ENCODE measurements at places on chromosomes 1 and 21. TPM values are rescaled to one million over a fixed set of nuclear protein-coding genes. Genes with fewer than 3 reads are reported as not detected.

Gene OR2M7
- total RNA-seq = not detected

DNA sequence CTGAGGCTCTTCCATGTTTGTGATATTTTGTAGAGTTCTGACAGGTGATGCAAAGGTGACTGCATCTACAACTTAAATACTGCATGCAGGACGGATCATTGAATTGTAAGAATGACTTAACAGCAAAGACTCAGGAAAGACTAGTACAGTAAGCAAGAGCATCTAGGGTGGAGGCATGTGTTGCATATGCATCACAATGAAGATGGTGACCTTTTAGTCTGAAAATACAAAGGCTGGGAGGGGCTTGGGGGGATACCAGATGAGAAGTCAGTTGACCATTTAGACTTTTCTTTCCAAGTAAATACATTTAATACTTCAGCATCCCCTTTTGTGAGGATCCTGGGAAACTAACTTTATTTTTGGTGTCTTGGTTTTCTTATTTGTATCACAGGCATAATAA, 145.5 kb downstream of the NUF2 start:
- DNase-seq = no peak

- peak; percentile 47 for DNase-seq
These were observed 6.3 kb upstream of the TENT5C start for GRCh38 chr1:117599286-117600221.

Gene NUCKS1
- 97.1 TPM for total RNA-seq

DNA sequence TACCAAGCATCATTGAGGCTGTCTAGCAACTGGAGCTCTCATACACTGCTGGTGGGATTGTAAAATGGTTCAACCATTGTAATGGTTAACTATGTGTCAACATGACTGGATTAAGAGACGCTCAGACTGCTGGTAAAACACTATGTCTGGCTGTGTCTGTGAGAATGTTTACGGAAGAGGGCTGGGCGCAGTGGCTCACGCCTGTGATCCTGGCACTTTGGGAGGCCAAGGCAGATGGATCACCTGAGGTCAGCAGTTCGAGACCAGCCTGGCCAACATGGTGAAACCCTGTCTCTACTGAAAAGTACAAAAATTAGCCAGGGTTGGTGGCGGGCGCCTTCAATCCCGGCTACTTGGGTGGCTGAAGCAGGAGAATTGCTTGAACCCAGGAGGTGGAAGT, 4.8 kb upstream of the FCRLA start:
- DNase-seq = no peak

DNA sequence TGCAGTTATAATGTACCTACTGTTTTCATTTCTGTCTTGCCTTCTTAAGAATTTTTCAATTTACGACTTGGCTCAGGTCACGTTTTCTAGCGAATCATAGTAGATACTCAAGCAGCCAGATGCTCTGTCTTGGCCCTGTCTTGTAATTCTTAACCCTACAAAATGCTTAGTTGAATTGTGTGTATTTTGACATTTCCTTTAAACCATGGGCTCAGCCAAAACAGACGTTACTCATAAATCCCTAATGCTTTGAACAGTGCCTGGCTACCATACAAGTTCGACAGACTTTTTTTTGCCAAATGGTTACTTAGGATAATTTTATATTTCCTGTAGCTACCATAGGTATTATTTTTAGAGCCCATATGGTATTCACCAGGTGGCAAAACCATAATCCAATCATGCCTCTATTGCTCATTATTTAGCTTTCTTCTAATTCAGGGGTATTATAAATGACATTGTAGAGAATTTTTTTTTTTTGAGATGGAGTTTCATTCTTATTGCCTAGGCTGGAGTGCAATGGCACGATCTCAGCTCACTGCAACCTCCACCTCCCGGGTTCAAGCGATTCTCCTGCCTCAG, 54.3 kb downstream of the KCNK1 start:
- DNase-seq = no peak

GRCh38 chr1:188599313-188599712, 1770.6 kb downstream of the PLA2G4A start:
- no peak for DNase-seq

DNA sequence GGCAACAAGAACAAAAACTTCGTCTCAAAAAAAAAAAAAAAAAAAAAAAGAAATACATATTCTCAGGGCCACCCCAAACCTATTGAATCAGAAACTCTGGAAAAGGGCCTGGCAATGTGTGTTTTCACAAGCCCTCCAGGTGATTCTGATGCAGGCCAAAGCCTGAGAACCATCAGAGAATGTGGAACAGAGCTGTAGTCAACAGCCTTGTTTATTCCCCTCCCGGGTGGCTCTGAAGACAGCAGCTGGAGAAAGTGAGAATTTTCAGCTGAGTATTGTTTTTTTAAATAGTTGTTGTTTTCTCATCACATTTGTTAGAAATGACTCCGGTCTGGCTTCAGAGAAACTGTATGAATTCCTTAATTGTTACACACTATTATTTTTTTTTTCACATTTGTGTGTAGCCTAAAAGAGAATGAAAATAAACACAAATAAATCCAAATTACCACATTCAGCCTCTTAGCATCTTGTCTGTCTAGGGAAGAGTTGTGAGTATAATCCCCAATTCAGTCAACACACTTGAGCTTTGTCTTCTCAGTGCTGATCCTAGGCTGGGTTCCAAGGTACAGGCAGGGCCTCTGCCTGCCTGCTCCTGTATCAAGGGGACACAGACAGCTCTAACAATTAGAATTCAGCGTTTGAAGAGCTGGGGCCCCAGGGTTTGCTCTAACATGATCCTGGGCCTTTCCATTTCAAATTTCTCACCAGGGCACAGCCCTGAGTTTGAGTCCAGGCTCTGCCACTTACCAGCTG, 6.6 kb upstream of the AZIN2 start:
- DNase-seq = no peak

GRCh38 chr1:225882694-225883615, 775 bp upstream of the TMEM63A start:
- DNase-seq = peak; percentile 62

GRCh38 chr1:92843046-92843423, 11.2 kb downstream of the RPL5 start:
- DNase-seq = no peak

DNA sequence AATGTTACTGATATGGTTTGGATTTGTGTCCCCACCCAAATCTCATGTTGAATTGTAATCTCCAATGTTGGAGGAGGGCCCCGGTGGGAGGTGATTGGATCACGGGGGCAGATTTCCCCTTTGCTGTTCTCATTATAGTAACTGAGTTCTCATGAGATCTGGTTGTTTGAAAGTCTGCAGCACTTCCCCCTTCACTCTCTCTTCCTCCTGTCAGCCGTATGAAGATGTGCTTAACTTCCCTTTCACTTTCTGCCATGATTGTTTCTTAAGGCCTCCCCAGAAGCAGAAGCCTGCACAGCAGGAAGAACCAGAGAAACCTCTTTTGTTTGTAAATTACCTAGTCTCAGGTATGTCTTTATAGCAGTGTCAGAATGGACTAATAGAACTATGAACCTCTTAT, 28.4 kb downstream of the TRIM33 start:
- DNase-seq = no peak

Gene DNAJC28
- 0.91 TPM for total RNA-seq

Gene CRP
- not detected for total RNA-seq

Gene DDAH1
- total RNA-seq = not detected

GRCh38 chr1:65759516-65759915, 33.2 kb upstream of the PDE4B start:
- no peak for DNase-seq

GRCh38 chr1:178528228-178528952, 15.5 kb downstream of the TEX35 start:
- no peak for DNase-seq

Gene RPS8
- 3,052 TPM for total RNA-seq

GRCh38 chr1:12098786-12099185, 35.7 kb downstream of the TNFRSF8 start:
- no peak for DNase-seq

DNA sequence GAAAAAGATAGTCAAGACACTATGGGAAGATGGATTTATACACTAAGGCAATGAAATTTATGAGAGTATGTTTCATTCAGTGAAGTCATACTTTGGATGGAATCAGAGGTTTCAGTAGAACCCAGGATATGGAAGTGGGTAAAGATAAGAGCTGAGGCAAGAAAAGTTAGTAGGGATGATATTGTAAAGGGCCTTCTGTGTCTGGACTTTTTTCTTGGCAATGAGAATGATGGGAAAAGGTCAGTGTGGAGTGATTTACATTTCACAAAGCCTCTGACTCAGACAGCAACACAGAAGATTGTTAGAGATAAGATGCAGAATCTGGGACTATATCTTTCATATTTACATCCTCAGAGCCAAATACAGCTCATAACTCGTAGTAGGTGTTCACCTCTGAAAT, 32.1 kb downstream of the SH3BGR start:
- DNase-seq = no peak

Gene BRDT
- not detected for total RNA-seq

DNA sequence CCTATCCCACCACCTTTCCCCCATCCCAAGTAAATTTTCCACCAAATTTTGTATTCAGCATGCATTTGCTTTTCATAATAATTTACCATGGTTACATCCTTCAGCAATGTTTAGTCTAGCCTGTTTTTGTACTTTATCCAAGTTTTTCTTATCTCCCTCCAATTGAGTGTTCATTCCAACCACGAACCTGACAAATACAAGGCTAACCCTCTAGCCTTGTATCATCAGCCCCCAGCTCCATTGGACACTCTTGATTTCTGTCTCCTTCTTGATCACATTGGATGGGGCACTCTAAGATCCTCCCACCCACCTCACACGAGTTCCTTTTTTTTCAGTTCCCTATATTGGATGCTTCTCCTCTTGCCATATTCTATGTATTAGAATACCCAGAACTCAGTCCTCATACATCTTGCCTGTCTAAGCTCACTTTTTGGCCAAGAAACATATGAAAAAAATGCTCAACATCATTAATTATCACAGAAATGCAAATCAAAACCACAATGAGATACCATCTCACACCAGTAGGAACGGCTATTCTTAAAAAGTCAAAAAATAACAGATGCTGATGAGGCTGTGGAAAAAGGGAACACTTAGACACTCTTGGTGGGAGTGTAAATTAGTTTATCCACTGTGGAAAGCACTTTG, 40.5 kb upstream of the SLC35F3 start:
- no peak for DNase-seq

Gene AGPAT3
- 109 TPM for total RNA-seq

Gene CD164L2
- not detected for total RNA-seq

DNA sequence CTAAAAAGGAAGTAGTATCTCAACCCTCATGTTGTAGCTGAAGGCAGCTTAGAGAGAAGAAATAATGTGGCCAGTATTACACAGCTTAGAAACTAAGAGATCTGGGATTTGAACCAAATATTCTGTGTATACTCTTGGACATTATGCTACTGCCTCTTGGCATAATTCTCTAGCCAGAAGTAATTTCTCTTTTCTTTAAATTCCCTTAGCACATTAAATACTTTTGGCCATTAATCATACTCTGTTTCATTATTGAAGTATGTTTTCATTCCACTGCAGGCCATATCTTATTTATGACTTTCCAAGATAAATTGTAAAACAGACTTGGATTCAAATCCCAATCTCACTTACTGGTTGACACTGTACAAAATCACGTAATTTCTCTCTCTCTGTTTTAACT, 181.3 kb upstream of the SPAG17 start:
- DNase-seq = no peak

GRCh38 chr1:14522926-14523241, 75.6 kb upstream of the KAZN start:
- DNase-seq = no peak

Gene RPE65
- not detected for total RNA-seq

Gene VAV3
- 1.8 TPM for total RNA-seq

GRCh38 chr1:74485622-74486021, 26.8 kb downstream of the LRRC53 start:
- no peak for DNase-seq

DNA sequence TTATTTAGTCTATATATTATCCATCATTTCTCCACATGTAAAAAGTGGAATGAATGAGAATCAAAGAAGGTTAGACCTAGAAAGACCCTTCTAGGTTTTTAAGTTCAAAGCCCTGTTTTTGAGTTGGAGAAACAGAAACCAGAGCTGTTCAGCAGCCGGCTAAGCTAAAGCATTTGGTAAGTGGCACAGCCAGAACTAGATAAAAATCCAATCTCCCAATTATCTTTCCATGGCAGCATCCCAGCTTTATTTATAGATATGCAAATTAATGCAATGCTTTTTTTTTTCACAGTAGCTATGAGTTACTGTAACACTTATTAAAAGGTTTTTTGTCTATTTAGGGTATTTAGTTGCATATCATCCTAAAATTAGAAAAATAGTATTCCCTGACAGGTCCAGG, 85.1 kb downstream of the NIBAN1 start:
- DNase-seq = no peak

DNA sequence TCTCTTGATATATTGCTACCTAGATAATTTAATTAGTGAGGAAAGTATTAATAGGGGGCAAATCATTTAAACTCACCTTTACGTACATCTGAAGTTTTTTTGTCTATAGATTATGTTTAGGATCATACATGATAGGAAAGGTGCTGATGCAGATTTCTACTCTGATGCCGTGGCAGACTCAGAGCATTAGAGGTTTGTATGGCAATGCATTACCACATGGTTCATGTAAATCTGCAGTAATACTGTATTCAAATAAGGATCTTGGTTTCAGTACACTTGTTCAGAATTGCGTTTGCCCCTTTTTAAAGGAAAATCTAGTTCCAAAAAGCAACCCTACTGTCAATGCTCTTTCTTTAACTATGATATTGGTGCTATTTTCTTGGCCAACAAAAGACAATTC, 288.3 kb downstream of the PTPRC start:
- no peak for DNase-seq

- DNase-seq = no peak
These were observed 25.6 kb upstream of the COL18A1 start for GRCh38 chr21:45379171-45379900.

- DNase-seq = no peak
These were observed 42.8 kb upstream of the RASAL2 start for GRCh38 chr1:178051071-178051470.

GRCh38 chr1:232675260-232675659, 45.3 kb upstream of the SIPA1L2 start:
- DNase-seq = no peak

Gene C1orf94
- not detected for total RNA-seq

Gene CYYR1
- total RNA-seq = not detected

Gene GBP6
- 0.11 TPM for total RNA-seq

DNA sequence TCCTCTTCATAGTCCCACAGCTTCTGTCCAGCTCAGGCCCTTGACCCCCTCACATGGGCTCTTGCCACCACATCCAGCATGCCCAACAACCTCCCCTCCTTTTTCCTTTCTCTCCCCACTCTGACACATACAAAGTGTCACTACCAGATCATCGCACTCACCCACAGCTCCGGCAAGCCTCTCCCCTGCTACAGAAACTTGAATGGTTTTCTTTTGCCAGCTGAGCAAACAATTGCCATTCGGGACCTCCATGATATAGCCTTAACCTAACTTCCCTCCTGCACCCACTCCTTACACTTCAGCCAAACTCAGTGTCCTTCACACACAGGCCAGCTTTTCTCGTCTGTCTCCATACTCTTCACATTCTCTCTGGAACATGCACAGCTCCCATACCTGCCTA, 43.3 kb downstream of the MAB21L3 start:
- DNase-seq = no peak

- no peak for DNase-seq
These were observed 9.7 kb upstream of the LRRC53 start for GRCh38 chr1:74522148-74522547.

- DNase-seq = no peak
These were observed 218.7 kb upstream of the COA6 start for GRCh38 chr1:234154320-234155251.

Measured in activated naive CD4-positive, alpha-beta T cell treated with anti-CD3 and anti-CD28 coated beads, Interleukin-2, amount 50 U/mL, for 72 hours (primary cell).